Activated T-helper 1 cell treated with anti-CD3 and anti-CD28 coated beads, Interleukin-12 subunit alpha, Interleukin-12 subunit beta, Interleukin-2, Interleukin-4 antibody, amounts not matched to agents 30 ng/mL and 10 ng/mL and 1 ng/mL, durations not matched to agents 14 hours and 24 hours and 36 hours (primary cell): ENCODE measurements at places on chromosomes 2 and 18.
A peak's percentile ranks its signal among the peaks of the same experiment; 100 is the strongest.

DNA sequence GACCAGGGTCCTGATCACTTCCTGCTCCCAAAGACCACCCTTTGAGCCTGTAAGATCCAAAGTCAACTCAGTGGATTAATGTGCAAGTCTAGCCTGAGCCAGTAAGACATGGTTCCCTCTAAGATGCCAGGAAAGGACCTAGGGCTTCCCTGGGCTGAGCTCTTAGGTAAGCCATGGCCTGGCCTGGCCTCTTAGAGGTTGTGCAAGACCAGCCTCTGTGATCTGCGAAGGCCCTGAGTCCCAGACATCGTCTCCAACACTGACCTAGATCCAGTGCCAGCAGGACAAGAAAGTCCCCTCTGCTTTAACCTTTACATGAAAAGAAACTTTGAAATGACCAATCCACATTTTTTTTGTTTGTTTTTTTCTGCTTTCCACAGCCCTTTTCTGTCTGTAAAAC is 73.6 kb upstream of the CYP1B1 start:
- no peak for DNase-seq

- peak; percentile 56 for DNase-seq
Measured at GRCh38 chr2:9813312-9814128, 29.8 kb upstream of the TAF1B start.

DNA sequence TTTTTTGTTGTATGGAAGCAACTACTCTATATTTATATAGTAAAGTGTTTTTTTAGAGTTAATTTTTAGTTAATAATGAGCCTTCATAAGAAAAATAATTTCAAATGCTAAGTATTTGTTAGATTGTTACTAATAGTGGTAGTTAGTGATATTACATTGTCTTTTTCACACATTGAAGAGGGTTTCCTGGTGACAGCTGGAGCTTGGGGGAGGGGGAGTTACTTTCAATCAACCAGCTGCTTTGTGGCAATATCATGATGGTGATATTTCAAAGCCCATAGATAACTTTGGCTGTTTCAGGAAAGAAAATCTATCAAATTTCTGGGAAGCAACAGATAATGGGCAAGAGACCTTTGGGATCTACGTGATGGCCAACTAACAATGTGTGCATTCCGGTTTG is 4.1 kb downstream of the RHBDD1 start:
- no peak for DNase-seq

GRCh38 chr18:22318745-22319407 is 98.8 kb downstream of the CTAGE1 start:
- no peak for DNase-seq

DNA sequence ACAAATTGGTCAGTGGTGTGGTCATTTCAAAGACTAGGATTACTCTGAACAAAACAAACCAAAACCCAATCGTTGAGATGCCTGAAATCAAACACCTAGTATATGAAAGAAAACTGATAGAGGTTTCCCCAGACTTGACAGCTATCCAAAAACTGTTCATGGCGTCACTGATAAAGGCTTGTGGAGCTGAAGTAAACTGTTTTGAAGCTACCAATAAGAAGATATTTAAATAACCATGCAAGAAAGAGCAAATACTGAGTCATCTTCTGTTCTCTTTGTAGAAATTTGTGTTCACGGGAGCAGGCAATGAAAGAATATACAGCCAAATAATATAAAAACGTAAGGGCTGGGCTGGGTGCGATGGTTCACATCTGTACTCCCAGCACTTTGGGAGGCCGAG is 7.5 kb upstream of the COLEC11 start:
- DNase-seq: no peak

GRCh38 chr2:219309278-219309677 is at the start of gene PTPRN:
Gene PTPRN, minus strand, starts transcription at chr2:219309401. Its CDS starts 69 bp downstream, at chr2:219309332.
- no peak for DNase-seq

GRCh38 chr2:126776692-126777619 is 121.0 kb downstream of the GYPC start:
- peak; percentile 72 for DNase-seq

DNA sequence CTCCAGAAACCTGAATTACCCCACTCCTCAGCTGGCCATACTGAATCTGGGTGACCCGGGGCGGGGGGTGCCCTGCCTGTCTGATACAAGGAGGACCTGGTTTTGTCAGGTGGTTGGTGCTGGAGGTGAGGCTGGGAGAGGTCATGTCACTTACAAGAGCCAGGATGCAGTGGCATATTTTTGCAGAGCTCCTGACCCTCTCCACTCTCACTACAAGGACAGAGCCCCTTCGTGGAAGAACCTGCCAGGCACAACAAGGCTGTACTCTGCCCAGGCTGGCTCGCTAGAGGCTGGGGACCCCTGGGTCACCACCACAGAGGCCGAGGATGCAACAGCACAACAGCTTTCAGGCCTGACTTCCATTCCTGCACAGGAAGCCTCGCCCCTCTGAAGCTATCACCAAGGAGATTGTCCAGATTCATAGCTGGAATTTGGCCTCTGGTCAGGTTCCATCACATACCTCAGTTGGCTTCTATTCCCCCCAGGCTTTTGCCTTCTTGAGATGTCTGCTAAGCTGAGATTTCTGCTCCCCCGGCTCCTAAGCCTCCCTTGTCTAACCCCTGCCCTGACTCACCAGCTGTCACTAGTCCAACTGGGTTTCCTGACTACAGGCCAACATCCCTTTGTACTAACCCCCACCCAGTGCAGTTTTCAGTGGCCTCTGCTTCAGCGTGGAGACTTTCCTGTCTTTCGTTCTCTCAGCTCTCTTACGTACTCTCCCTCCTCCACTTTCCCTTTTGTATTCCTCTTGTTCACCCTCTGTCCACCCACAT is 132.5 kb upstream of the EPAS1 start:
- no peak for DNase-seq

GRCh38 chr2:18435426-18436037 is 124.9 kb downstream of the RDH14 start:
- DNase-seq: no peak

- no peak for DNase-seq
Measured at GRCh38 chr2:82730811-82731210, 1728.3 kb downstream of the SUCLG1 start.

GRCh38 chr2:81324046-81324445 is 1019.5 kb upstream of the LRRTM1 start:
- DNase-seq: no peak

GRCh38 chr2:233119123-233119522 is 59.0 kb downstream of the INPP5D start:
- DNase-seq: no peak

DNA sequence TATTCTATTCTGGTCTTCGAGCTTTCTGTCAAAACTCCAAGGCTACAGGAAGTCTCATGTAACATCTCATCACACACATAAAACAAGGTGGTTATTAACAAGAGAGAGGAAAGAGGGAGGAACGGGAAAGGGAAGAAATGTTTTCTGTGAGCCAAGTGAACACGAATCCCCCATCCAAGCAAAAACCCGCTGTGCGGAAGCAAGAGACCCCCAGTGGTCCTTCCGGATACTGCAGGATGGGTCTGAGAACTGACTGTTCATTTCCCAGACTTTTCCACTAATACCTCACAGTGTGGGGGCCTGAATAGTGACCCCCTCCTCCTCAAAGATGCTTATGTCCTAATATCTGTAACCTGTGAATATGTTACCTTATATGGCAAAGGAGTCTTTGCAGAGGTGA is 19.0 kb upstream of the DIPK1C start:
- no peak for DNase-seq
